ENCODE measurements at places on chromosomes 2 and 18.

GRCh38 chr2:222547083-222547482 lies 108.8 kb downstream of the FARSB start:
- DNase-seq: no peak

DNA sequence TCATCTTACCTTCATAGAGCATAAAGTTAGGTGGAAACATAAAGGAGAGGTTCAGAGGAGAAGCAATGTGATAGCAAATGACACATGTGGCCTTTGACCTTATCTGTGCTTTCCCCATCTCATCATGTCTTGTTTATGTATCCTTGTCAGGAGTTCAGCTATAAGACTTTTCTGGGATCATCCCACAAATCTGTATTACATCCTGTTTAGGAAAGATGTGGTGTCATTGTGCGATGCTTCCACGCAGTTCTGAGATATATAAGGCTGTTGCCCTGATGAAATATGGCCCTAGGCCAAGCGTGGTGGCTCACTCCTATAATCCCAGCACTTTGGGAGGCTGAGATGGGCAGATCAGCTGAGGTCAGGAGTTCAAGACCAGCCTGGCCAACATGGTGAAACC lies 15.5 kb upstream of the MGAT5 start:
- DNase-seq: no peak

- DNase-seq: no peak
These were observed 554.9 kb downstream of the PLCL1 start for GRCh38 chr2:198359308-198359707.

DNA sequence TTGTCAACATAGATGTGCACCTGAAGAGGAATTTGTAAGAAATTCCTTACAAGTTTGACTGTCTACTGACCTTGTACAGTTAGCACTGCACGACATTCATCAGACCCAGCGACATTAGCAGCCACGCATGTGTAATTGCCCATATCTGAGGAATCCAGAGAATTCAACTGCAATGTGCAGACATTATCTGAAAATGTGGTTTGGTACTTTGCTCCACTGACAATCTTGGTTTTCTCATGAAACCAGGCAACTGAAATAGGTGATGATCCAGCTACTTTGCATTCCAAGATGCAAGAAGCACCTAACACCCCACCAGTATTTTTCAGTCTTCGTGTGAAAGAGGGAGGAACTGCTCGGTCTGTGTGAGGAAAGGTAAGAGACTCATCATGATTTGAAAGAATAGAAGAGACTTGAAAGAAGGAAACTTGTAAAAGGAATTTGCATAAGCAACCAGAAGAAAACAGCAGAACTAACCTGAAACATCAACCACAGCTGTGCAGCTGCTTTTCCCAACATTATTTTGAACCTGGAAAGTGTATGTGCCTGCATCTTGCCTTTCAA lies 83.4 kb downstream of the TTN start:
- no peak for DNase-seq

DNA sequence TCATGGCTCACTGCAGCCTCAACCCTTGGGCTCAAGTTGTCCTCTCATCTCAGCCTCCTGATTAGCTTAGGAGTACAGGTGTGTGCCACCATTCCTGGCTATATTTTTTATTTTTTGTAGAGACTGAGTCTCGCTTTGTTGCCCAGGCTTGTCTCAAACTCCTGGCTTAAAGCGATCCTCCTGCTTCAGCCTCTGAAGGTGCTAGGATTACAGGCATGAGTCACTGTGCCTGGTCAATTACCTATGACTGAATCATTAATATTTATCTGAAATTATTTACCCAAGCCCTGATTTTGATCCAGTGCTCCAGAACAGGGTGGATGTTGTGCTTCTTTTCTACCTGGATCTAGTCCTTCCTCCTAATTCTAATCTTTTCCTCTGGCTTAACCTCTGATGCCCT lies 87.8 kb downstream of the MAP2 start:
- no peak for DNase-seq
